GM12864 (cell line): ENCODE measurements at places on chromosomes 1 and 21.

DNA sequence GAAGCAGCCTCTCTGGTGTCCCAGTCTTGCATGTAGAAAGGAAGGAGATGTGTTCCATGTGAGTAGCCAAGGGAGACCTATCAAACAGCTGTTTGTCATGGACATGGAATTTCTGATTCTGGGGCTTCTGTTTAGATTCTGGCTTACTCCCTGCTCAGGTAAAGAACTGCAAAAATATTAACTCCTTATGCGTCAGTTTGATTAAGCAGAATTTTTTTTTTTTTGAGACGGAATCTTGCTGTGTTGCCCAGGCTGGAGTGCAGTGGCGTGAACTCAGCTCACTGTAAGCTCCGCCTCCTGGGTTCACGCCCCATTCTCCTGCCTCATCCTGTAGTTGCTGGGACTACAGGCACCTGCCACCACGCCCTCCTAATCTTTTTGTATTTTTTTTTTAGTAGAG lies 6.8 kb downstream of the ARV1 start:
- no peak for DNase-seq

- no peak for DNase-seq
Measured at GRCh38 chr1:54542120-54542961, 5.7 kb upstream of the ACOT11 start.

DNA sequence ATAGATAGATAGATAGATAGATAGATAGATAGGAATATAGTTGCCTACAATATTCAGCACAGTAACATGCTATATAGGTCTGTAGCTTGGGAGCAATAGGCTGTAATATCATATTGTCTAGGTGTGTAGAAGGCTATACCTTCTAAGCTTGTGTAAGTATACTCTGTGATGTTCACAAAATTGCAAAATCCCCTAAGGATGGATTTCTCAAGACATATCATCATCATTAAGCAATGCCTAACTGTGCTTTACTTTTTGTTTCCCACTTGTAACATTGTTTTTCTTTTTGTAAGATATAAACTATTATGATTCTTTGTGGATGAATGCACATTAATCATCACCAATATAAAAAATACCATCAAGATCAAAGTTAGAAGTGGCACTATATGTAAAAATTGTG lies 1905.6 kb downstream of the NCAM2 start:
- no peak for DNase-seq

DNA sequence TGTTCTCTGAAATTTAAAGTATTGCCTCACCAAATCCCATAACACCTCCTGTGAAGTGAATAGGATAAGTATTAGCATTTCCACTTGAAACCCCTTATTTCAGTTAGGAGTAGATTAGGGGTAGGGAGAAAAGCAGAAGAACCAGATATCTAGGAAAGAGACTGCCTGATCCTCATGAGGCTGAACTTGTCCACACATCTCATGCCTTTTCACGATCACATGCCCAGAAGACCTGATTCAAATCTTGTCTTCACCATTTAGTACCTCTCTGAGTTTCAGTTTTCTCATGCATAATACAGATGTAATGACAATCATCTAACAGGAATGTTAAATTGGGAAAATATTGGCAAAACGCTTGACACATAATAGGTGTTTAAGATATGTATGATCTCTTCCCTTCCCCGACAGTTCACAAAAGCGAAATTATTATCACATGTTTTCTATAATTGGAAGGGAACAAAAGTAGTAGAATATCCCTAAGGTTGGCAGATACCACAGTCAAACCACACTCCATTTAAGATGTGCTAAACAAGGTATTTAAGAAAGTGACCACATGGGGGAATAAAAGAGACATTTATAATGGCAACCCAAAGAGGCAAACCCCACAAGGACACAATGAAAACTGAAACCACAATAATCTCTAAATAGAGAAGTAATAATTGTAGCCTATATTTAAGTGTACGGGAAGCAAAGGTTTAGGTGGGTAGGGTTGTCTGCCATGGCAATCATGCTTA lies 25.2 kb downstream of the GFI1 start:
- DNase-seq: no peak

GRCh38 chr1:230833511-230833910 lies 34.8 kb downstream of the C1orf198 start:
- no peak for DNase-seq

GRCh38 chr1:17849216-17849615 lies 94.1 kb downstream of the ACTL8 start:
- no peak for DNase-seq

GRCh38 chr1:51282605-51283004 lies 46.5 kb downstream of the RNF11 start:
- no peak for DNase-seq

DNA sequence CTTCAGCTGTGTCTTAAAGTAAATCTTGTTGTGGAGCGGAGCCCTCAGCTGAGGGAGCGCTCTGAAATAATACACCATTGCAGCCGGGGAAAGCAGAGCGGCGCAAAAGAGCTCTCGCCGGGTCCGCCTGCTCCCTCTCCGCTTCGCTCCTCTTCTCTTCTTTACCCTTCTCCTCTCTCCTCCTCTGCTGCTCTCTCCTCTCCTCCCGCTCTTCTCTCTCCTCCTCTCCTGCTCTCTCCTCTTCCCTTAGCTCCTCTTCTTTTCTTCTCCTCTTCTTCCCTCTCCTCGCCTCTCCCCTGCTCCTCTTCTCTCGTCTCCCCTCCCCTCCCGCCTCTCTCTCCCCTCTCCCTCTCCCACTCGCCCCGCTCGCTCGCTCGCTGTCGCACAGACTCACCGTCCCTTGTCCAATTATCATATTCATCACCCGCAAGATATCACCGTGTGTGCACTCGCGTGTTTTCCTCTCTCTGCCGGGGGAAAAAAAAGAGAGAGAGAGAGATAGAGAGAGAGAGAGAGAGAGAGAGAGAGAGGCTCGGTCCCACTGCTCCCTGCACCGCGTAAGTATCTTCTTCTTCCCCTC lies at the start of gene PROX1:
Gene PROX1, plus strand, starts transcription at position 47 of the 580 bp plus-strand sequence. CDS start 8,563 bp downstream, outside the sequence.
- peak; percentile 13 for DNase-seq

DNA sequence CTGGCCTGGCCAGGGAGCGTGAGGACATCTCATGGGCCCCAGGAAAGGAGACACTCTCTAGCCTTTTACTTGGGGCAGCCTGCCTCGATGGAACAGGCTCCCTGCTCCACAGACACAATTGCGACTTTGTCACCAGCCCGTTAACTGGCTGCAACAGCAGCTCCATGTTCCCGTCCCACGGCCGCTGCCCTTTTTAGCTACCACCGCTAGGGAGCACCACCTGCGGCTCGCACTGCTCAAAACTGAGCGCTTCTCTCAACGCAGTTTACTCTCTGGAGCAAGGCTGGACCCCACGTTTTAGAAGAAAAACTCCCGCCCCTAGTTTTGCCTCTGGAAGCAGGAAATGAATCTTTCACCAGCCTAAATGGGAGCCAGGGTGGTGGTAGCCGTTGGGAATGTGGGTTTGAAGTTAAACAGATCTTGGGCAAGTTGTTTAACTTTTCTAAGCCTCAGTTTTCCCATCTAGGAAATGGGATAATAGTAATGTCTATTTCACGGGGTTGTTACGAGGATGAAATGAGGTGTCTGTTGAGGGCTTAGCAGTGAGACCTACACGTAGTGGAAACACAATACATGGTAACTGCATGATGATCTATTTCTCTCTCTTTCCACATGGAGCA lies 3.5 kb upstream of the LRRC38 start:
- DNase-seq: no peak

GRCh38 chr21:44965251-44966022 lies 25.6 kb downstream of the SLX9 start:
- no peak for DNase-seq

DNA sequence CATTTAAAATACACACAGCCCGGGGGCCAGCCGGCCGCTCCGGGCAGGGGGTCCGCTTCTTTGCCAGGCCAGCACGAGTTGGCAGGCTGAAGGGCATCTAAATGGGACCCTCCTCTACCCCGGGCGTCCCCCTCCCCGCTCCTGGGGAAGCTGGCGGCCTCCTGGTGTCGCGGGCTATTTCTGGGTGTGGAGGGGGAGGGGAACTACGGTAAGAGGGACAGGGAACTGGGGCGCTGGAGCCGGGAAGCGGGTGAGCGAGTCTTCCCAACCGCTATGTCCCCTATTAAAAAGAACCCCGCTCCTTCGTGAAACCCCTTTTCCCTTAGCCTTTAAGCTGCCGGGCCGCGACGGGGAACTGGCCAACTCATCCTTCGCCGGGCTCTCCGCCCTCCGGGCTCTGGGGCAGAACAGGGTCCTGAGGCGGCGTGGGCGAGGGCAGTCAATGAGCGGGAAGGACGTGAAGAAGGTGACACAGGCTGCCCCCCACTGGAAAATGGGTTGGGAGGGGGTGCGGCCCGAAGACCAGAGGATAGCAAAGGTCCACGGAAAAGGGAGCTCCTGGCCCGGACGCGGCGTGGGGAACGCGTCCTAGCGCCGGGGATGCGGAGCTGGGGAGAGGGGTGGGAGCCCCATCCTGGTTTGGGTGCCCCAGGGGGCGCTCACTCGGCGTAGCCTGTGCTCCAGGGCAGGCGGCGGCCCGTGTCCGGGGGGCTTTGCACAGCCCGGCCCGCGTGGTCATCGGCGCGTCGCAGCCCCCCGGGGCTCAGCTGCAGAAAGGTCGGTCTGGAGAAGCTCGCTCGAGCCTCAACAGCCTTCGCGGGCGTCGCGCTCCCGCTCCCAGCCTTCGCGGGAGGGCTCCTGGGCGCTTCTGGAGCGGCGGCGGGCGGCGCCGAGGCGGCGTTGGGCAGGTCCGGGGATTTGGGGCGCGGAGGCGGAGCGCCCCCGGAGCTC lies 544 bp downstream of the PPM1J start:
- DNase-seq: no peak

- DNase-seq: no peak
Measured at GRCh38 chr1:67314696-67315095, 7.0 kb downstream of the IL12RB2 start.

GRCh38 chr1:198906739-198907422 lies 268.0 kb downstream of the PTPRC start:
- DNase-seq: no peak

- DNase-seq: no peak
Measured at GRCh38 chr1:156517748-156518147, 17.2 kb upstream of the MEF2D start.

DNA sequence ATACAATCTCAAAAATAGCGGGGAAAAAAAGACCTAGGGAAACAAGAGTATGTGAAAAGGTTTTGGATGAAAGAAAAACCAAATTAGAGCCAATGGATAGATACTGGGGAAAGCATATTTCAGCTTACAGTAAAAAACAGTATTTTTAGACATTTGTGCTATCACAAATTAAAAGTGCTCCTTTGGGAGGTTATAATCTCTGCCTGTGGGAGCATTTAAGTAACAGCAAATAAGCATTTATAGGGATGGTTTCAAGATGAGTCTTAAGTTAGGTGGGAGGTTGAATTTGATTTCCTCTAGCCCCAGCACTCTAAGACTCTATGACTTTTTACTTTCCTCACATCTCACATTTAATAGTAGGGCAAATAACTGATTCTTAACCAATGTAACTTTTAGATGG lies 79.6 kb upstream of the SLFNL1 start:
- no peak for DNase-seq

DNA sequence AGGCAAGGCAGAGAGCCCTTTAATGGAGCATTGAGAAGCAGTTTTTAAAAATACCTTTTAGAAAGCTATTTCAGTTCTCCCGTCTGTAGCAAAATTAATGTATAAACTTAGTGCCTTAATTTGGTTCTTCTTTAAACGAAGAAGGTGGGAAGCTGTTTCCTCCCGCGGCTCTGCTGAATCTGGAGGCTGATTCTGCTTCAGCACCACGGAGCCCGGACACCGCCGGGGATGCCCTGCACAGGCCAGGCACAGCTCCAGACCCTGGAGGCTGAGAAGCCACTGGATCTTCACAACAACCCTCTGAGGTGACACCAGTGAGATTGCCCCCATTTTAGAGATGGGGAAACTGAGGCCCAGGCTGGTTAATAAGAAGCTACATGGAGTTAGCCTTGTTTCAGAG lies 175.8 kb upstream of the VAMP3 start:
- DNase-seq: no peak

GRCh38 chr1:1085171-1085841 lies 11.2 kb upstream of the RNF223 start:
- DNase-seq: no peak

- DNase-seq: no peak
Measured at GRCh38 chr1:244296003-244296402, 155.7 kb downstream of the ADSS2 start.
